SIG-M5 (cell line): ENCODE measurements at places on chromosomes 1 and 21.

GRCh38 chr1:6512908-6513280 is 21.4 kb upstream of the PLEKHG5 start:
- no peak for DNase-seq

- DNase-seq, result no peak
These were observed 15.4 kb upstream of the ZBTB21 start for GRCh38 chr21:42025376-42026081.

DNA sequence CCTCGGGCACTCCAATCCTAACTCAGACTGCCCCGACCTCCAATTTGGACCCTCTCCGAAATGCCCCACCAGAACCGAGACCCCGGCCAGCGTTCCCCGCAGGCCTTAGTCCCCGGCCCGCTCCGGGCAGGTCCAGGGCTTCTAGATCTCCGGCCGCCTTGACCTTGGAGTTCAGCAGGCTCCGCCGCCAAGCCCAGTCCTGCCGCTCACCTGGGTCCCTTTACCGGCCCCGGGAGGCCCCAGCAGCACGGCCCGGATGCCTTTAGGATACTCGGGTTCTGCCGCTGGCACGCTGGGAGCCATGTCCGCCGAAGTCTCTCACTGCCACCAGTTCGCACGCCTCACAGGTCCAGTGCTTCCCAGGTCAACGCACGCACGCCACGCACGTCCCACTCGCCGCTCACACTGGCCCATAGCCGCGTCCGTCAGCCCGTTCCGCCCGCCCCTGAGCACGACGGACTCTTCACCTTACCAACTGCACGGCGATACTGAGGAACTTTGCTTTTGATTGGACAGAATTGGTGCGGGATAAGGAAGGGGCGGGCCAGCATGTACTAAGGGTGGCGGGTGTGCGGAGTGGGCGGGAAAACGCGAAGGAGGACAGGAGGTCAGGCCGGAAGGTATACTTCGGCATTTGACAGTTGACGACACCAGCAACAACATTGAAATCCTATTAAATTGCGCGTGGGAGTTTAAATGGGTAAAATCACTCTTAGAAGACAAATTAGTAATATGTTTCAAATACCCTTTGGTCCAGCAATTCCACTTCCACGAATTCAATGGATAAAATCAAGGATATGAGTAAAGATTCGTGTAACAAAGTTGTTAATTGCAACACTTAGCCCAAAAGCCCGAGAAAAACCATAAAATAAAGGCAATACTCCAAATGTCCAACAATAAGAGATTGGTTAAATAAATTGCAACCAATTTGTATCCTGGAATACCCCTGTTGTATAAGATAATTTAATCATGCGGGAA is at the start of gene AK2:
AK2 (minus strand) TSS at position 358 of the 978 bp plus-strand sequence; CDS start at position 303, 55 bp downstream.
- DNase-seq, result peak; percentile 96

DNA sequence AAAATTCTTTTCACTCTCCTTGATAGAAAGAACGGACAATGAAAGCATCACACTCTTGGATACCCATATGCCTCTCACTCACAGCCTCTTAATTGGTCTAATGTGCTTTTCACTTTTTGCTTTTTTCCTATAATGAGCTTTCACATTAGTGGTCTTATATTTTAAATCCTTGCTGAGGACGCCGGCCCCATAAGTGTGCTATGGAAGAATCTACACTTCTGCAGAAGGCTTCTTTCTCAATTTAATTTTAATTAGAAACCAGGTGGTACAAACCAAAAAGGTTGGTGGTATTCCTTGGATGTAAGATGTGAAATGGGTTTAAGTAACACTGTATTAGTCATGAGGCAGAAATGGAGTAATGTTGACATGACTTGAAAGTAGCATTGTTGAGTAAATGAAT is 190.6 kb upstream of the NFIA start:
- DNase-seq, result no peak

GRCh38 chr1:179586107-179586823 is 5.4 kb upstream of the TDRD5 start:
- no peak for DNase-seq

GRCh38 chr1:22126531-22126930 is 16.4 kb downstream of the WNT4 start:
- DNase-seq, result no peak

- no peak for DNase-seq
These were observed 180.2 kb downstream of the NR5A2 start for GRCh38 chr1:200207711-200208126.

DNA sequence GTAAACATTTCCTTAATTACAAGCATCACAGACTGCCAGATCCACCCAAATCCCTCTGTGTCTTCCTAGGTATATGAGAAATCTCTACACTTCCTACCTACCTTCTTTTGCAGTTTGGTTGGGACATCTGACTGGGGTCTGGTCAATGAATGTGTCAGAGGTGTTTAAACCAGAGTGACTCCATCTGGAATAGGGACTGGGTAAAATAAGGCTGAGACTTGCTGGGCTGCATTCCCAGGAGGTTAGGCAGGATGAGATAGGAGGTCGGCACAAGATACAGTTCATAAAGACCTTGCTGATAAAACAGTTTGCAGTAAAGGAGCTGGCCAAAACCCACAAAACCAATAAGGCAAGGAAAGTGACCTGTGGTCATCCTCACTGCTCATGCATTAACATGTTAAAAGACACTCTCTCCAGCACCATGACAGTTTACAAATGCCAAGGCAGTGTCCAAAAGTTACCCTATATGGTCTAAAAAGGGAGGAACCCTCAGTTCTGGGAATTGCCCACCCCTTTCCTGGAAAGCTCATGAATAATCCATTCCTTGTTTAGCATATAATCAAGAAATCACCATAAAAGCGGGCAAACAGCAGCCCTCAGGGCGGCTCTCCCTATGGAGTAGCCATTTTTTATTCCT is 87.4 kb upstream of the BACE2 start:
- no peak for DNase-seq

GRCh38 chr1:46535063-46535462 is 16.4 kb downstream of the KNCN start:
- no peak for DNase-seq

GRCh38 chr1:244183037-244183436 is 132.0 kb downstream of the ZBTB18 start:
- DNase-seq, result no peak

- DNase-seq, result no peak
These were observed 117.0 kb downstream of the CD247 start for GRCh38 chr1:167401260-167401873.

DNA sequence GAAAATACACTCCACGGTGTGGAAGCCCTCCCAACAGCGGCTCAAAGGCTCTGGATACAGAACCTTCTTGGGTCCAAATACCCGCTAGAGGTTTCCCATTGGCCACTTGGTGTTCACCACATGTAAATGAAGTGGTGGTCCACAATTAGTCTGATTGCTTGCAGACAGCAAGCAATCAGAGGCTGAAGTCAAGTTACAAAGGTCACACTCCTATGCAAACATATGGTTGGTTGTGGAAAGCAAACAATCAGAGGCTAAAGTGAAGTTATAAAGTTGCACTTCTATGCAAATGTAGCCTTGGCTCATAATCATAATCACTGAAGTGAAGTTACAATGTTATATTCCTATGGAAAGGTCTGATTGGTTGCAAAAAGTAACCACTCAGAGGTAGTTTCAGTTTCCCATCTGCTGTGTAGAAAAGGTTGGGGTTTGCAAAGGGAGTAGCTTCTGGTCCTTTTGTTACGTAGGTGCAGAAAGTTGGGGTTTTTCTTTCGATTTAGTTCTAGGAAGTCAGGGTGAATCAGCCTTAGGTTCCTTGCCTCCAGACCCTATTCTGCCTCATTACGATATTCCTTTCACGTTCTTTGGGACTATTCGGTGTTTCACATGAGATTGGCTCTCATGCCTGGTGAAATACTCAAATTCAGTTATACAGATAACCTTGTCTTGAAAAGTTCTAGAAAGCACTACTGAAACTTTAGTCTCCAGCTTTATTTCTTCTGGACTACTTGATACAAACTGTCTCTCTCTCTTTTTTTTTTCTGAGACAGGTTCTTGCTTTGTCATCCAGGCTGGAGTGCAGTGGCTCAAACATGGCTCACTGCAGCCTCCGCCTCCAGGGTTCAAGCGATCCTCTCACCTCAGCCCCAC is 36.7 kb upstream of the MTF2 start:
- no peak for DNase-seq

DNA sequence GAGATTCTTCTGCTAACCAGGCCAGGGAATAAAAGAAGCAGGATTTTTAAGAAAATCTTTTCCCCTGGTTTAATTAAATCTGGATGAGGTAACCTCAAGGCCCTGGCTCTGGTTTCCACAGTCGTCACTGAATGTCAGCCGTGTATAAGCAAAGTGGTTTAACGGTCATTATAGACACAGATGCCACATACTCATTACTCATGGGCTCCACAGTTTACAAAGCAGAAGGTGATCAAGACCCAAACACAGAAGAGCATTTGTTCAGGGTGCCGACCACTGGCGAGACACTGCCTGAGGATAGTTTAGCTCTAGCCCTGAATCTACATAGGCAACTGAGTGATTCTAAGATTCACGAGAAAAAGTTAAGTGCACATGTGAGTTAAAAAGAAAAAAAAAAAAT is 27.8 kb upstream of the RAP1GAP start:
- DNase-seq, result no peak

- no peak for DNase-seq
These were observed 64.2 kb downstream of the GPR137B start for GRCh38 chr1:236206548-236206947.

DNA sequence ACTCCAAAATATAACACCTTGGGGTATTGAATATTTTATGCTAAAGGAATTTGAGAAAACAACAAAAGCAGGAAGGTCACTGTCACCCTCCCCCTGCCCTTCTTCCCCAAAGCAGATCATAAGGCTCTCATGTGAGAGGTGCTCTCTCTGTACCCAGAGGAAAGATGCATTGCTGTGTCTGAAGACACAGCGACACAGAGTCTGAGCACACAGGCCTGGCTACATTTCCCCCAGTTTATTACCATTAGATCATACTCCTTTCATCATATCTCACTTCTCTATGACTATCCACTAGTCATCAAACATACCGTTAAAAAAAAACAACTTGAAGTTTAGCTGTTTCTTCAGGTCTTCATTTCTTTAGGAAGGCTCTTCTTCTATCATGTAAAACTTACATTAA is 127.1 kb downstream of the PPIAL4G start:
- no peak for DNase-seq

GRCh38 chr21:45404730-45405270 is at the start of gene COL18A1:
TSS of gene COL18A1 (plus strand) at chr21:45405165. CDS start at chr21:45405231, 66 bp downstream.
- DNase-seq, result no peak

DNA sequence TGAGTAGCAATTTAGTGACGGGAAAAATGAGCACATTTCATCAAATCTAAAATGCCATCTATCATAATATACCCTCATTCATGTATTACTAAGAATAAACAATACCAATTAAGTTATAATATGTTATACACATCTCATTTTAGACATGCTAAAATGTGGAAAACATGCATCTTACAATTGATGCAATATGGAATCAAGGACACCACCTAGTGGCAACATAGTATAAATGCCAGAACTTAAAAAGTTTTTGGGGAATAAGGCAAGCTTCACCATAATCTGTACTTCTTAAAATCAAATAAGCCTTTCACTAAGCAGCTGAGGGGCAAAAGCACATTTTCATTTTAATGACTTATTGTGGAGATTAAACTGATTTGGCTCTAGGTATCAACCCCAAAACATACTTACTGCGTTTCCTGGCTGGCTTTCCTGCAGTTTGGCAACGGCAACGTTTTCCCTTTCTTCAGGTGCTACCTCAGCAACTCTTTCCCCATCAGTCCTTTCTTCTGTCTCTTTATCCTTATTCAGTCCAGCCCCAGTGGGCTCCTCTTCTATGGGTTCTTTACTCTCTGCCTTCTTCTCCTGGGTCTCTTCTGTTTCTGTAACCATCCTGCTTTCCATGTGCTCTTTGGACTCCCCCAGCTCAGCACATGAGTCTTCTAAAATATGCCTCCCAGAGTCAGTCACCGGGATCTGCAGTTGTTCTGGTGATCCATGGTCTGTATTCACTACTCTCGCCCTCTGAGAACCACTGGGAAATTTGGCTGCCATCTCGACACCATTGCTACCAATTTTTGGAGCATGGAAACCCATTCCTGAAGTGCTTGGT is 11.4 kb downstream of the SDE2 start:
- no peak for DNase-seq

- DNase-seq, result no peak
These were observed 55.7 kb downstream of the RGS4 start for GRCh38 chr1:163124812-163125211.

DNA sequence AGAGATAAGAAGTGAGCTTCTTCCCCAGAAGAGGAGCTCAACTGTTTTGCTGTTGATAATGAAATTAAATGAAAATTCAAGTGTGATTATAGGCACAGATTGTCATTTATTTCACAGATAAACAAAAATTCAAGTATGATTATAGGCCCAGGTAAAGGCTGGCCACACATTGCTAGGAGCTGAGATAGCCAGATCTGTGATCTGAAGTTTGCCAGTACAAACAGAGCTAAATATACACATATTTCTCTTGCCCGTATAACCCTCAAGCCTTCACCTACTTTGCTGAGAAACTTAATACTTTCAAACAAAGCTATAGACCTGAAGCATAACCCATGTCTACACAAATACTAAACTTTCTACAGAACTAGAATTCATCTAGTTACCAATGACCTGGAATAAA is 31.3 kb upstream of the NRIP1 start:
- no peak for DNase-seq

DNA sequence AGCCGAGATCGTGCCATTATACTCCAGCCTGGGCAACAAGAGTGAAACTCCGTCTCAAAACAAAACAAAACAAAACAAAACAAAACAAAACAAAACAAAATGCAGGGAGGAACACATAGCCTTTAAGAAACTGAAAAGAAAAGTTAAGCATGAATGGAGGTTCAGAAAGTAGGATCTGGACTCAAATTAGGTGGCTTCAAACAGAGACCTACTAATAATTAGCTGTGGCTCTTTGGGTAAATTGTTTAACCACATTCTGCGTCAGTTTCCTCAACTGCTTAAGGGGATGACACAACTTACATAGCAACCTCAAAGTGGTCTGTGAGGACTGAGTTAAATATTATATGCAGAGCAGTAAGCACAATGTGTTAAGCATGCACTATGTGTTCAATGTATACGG is 458.2 kb downstream of the ADGRL2 start:
- no peak for DNase-seq

GRCh38 chr1:156838972-156839371 is 19.9 kb downstream of the INSRR start:
- DNase-seq, result no peak

GRCh38 chr1:97364086-97364485 is 556.7 kb downstream of the DPYD start:
- no peak for DNase-seq

- DNase-seq, result no peak
These were observed 28.7 kb downstream of the KCNN3 start for GRCh38 chr1:154841384-154841783.

- DNase-seq, result no peak
These were observed 91.0 kb upstream of the KCNA3 start for GRCh38 chr1:110765640-110766335.

- DNase-seq, result no peak
These were observed 32.4 kb downstream of the PIK3C2B start for GRCh38 chr1:204462229-204462561.

GRCh38 chr1:181936269-181936668 is 125.2 kb downstream of the ZNF648 start:
- DNase-seq, result no peak

- DNase-seq, result no peak
These were observed 2.4 kb upstream of the CTTNBP2NL start for GRCh38 chr1:112393631-112393974.

GRCh38 chr21:41817877-41818855 is 51.3 kb upstream of the RIPK4 start:
- no peak for DNase-seq

- DNase-seq, result no peak
These were observed 42.5 kb downstream of the PTPRF start for GRCh38 chr1:43573066-43573800.

GRCh38 chr21:44360159-44360558 is 6.7 kb downstream of the TRPM2 start:
- peak; percentile 67 for DNase-seq
